ENCODE measurements at places on chromosomes 3 and 15.

GRCh38 chr3:20245781-20246180 lies 59.8 kb upstream of the SGO1 start:
- no peak for DNase-seq

- no peak for DNase-seq
Measured at GRCh38 chr15:83694015-83694414, 40.1 kb downstream of the ADAMTSL3 start.

DNA sequence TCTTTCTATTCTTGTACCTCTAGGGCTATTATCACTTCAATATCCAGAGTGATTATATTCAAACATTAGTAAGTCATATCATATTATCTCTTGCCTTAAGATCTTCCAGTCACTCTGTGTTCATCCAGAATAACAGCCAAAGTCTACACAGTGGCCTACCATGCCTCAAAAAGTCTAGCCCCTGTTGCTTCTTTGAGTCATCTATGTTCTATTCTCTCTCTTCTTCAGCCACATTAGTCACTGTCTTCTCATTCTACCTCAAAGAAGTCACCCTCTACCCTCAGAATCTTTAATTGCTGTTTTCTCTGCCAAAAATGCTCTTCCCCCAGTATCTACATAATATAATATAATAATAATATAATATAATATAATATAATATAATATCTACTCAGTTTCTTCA lies 356.0 kb downstream of the NLGN1 start:
- no peak for DNase-seq

- no peak for DNase-seq
Measured at GRCh38 chr3:16122155-16122554, 52.3 kb upstream of the GALNT15 start.
